ENCODE measurements at places on chromosomes 6 and 20.

DNA sequence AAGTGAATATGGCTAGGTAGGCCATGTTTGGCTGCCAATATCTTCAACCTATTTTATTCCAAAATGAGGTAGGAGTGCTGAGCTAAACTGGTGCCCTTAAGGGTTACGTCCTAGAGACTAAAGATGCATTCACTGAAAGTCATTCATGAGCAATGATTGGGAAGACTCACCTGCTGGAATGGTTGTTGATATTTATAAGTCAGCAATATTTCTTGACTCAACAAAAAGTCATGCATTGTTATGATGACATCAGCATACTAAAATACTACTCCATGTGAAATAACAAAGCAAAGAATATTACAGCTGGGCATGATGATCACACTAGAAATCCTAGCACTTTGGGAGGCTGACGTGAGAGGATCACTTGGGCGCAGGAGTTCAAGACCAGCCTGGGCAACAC, 17.6 kb upstream of the NUP153 start:
- DNase-seq, result no peak

DNA sequence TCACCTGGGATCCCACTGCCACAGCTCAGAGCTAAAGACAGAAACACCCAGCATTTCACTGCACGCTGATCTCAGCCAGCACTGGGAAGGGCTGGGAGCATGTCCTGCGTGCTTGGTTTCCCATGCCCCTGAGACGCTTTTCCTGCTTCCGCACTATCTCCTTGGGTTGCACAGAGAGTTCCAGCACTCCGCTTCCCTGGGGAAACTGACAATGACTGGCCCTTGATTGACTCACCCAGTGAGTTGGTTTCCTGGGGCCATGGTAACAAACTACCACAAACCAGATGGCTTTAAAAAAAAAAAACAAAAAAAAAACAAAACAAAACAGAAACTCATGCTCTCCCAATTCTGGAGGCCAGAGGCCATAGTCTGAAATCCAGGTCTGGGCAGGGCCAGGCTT, 14.8 kb upstream of the MAS1L start:
- DNase-seq, result no peak

- DNase-seq, result no peak
Observed at GRCh38 chr6:157393669-157394327, 12.8 kb downstream of the ZDHHC14 start.

DNA sequence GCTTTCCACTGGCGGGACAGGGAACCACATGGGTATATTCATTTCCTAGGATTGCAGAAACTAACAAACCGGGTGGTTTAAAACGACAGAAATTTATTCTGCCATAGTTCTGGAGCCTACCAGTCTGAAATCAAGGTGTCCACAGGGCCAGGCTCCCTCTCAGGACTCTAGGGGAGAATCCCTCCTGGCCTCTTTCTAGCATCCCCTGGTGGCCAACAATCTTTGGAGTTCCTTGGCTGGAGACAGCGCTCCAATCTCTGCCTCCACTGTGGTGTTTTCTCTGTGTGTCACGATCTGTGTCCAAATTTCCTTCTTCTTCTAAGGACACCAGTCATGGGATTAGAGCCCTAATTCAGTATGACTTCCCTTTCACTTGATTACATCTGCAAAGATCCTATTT, 95.0 kb downstream of the SCML4 start:
- DNase-seq, result no peak

DNA sequence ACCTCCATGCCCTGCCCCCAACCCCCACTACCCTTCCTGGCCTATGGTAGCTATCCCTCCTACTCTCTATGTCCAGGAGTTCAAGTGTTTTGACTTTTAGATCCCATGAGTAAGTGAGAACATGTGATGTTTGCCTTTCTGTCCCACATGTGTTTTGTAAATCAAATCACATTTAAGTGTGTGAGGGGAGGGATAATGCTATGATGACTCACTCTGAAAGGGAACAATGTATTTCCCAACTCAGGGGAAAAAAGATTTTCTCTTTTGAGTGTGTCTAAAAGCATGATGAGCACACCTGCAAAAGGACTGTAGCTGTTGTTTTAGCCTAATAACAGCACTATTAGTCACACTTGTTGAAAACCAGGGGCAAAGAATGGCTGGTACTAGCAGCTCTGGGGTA, 193.7 kb downstream of the GJA10 start:
- DNase-seq, result no peak

DNA sequence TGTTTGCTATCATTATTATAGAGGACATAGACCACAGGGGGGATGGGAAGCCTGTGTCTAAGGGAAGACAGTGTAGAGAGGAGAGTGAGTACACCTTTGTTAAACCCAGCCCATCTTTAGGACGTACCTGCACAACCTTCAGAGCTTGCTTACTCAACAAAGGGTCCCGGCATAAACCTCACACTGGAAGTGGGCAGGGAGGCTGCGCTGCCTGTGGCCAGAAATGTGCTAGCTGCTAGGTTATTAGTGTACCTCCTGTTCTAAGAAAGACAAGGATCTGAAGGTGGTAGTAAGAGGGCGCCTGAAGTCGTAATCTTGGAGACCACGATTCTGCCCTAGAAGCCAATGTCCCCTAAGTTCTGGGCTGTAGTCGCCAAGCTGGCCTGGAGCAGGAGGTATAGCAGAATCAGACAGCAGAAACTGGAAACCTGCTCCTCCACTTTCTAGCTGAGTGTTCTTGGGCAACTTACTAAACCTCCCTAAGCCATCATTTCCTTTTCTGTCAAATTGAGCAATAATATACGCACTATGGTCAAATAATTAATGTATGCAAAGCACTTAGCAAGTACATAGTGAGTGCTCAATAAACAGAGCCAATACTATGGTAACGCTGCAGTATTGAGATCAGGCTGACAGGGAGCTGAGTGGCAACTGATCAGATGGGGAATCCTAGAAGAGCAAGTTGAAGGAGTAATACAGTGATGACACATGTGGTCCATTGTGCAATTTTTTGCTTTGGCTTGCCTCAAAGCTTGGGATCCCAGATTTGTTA, 16.8 kb upstream of the AKIRIN2 start:
- no peak for DNase-seq

DNA sequence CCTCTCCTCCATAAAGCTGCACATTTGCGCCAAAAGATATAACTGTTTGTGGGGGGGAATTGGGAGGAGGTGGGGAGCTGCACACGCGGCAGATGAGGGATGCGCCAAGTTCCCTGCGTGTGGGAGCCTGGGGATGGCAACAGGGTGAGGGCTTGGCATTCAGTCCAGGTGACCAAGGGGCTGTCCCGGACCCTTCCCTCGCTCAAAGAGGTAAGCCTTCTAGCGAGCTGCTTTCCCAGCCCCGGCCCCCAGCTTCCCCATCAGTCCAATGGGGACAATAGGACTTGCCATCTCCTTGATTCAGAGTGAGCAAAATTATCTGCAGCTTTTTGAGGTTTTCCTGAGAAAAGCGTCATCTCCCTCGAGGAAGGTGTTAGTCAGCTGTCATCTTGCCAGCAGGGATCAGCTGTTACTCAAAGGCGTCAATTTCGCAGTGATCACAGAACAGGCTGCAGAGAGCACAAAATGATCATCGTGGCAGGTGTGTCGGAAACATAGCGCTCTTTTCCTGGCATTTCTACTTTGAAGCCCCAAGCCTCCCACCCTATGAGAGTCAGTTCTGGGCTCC, 21.3 kb downstream of the ZNF831 start:
- no peak for DNase-seq

DNA sequence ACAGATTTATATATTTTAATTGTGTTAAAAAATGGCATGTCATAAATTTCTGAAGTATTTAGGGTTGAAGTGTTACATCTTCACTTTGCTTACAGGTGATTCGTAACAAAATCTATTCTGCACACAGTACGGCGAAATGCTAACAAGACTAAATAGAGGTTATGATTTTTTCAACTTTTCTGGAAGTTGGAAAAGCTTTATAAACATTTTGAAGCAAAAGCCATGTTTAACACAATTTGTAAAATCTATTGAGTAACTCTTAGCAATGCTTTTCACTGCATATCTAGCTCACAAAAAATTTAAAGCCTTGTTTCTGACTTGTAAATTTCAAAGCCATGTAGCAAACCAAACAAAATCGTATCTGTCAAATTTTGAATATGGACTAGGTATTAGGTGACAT, 3.3 kb downstream of the STX16 start:
- DNase-seq, result no peak

GRCh38 chr6:106247293-106247692, 78.3 kb downstream of the ATG5 start:
- DNase-seq, result no peak

DNA sequence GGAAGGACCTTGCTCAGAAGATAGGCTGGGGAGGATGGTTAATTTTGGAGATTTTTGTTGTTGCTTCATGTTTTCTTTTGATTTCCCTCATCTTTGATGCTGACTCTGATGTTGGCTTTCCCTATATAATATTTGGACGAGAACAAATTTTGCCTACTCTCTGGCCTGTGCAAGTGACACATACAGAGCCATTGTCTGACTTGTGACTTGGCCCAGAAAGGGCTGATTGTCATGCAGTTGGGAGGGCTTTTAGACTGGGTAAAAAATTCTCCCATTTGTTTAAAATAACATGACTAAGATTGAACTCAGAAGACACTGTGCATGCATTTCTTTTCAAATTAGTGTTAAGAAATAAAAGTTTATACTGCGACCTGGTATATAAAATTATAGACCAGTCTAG, 98.6 kb upstream of the SUPT3H start:
- DNase-seq, result no peak

DNA sequence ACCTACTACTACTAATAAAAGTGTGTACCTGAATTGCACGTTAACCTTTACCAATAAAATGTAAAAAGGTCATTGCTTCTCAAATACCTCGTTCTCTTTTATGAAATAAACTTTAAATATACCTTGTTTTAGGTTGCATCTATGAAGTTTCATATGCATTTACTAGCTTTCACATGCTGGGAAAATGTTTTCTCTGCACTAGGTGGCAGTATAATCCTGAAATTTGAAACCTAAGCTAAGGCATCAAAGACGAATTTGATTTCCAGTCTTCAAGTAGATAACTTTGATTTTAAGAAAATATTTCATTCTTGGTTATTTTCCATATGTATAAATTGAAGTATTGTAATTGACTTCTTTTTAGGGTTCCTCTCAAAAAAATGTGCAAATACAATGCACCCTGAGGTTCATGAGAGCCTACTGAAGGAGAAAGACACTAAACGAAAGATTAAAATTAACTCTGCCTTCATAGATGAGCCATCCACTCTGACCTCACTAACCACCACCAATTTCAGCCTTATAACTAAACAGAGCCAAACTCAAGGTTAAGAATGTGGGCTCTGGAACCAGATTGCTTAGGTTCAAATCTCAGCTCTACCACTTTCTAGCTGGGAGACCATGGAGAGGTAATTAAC, 7.3 kb upstream of the COL9A1 start:
- DNase-seq, result no peak

DNA sequence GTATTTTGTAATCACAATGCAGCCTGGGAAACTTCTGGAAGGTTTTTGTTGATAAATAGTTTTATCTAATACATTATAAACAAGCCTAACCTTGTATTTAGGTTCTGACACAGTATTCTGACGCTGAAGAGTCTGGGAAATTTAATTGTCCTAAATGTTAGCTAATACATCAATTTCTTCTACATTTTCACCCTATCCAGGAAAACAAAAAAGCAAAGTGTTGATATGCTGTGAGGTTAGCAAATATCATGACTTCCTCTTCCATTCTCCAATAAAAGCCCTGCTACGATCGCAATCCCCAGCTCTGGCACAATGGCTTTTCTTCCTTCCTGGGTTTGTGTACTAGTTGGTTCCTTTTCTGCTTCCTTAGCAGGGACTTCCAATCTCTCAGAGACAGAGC, at the start of gene C6orf58:
C6orf58 (plus strand) TSS at position 301 of the 400 bp plus-strand sequence; CDS start at position 313, 12 bp downstream.
- no peak for DNase-seq

DNA sequence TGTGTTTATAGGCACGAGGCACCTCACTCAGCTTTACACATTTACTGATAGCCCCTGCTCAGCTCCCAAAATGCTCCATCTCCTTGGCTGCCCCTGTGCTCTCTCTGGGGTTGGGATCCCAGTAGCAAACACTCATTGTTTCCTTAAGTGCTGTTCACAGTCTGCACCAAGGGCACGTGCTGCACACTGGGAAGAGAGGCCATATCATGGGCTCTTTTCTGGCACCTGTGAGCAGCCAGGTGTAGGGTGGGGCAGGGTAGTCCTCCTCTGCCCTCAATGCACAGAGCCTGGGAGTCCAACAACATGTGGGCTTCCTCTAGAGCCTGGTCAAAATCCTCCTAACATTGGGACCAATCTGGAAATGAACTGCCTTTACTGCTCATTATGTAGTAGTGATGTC, 67.9 kb downstream of the BANF2 start:
- no peak for DNase-seq

GRCh38 chr20:17852323-17852722, 116.3 kb downstream of the SNX5 start:
- no peak for DNase-seq

DNA sequence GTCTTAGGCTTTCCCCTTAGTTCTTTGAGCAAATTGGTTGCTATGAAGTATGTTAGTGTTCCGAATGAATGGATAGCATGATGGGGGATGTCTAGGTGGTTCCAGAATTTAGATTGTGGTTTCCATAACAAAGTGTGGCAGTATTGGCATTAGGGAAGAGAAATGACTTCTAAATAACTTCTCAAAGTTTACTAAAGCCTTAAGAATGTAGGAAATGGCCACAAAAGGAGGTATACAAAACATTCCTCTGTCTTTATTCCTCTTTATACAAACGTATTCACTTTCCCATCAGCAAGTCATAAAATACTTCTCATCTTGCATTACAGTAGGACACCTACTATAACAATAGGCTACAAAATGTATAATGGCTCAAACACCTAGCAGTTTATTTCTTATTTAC, 279.6 kb downstream of the ESR1 start:
- no peak for DNase-seq

GRCh38 chr6:169450097-169450496, 196.5 kb upstream of the THBS2 start:
- no peak for DNase-seq

DNA sequence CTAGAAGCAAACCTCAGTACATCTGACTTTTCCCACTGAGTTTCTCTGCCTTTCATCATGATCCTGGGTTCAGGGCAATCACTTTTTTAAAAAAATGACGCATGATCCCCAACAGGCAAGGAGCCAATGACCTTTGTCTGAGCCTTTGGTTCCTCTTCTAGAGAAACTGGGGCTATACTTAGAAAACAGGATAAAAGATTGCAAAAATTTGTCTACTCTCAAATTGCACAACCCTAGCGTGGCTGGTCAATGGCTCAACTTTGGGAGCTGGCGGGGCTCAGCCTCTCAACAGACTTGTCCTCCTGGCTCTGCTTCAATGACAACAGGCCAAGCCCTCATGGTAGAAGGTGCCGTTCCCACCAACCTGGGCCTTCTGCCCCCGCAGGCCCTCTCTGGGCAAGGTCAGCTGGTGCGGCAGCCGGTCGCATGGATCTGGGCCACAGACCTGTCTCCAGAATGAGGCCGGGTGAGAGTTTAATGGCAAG, 48.7 kb downstream of the PDYN start:
- DNase-seq, result no peak

Measured in T-helper 22 cell (primary cell).